ENCODE measurements at places on chromosomes 5 and 9.

GRCh38 chr5:176797456-176798050, 12.8 kb upstream of the UNC5A start:
- DNase-seq: no peak

DNA sequence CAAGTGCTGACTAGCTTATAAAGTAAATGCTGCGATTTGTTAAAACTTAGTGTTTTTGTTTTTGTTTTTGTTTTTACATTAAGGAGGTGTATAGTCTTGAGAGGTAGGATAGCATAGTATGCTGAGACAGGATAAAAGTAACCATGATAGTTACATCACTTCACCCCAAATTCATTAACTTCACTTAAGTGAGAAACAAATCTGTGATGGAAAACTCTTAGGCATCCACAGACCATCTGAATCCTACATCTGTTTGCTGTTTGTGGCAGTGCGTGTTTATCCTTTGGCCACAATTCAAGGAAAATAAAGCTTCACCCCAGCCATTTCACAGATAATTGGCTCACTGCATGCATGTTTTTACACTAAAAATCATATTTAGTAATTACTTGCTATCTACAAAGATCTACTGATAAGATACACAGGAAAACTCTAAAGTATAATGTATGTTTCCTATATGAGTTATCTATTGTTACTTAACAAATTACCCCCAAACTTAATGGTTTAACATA, 82.0 kb downstream of the ZNF622 start:
- no peak for DNase-seq

- no peak for DNase-seq
Observed at GRCh38 chr9:127053057-127053821, 69.2 kb downstream of the ANGPTL2 start.

DNA sequence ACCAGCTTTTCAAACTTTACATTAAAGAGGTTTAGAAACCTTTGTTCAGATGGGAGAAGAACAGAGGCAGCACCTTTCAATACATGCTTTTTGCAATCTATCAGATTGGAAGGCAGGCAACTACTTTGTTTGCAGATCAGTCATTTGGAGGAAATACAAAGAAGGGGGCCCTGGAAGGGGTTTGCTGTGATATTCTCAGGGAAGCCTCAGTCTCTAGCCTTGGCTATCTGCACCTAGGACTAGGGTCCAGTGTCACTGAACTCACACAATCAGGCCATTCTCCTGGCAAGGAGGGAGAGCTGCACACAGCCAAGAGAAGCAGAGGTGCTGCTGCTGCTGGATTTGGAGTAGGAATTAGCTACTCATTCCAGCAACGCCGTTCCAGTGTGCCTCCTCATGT, 79.5 kb downstream of the CRB2 start:
- no peak for DNase-seq

Measured in HuH-7 (cell line).